ENCODE measurements at places on chromosomes 6 and 20. TPM values are rescaled to one million over a fixed set of nuclear protein-coding genes. Genes with fewer than 3 reads are reported as not detected.

DNA sequence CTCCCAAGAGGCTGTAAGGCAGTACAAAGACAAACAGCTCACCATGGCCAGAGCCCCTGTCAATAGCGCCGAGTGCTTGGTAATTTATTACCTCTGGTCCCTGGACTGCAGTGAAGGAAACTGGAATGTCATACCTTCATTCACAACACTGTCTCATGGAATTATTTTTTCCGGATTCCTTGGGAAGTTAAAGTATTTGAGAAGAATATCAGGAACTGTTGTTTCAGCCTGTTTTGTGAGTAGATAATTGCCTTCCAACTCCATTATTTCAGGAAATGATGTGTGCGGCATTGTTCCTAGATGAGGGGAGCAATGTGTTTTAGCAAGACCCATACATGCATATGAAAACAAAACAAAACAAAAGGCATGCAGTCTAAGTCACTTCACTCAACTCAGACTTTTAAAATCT, 64.0 kb downstream of the BLOC1S5 start:
- no peak overlapping the region for H3K27ac ChIP-seq
- no peak for DNase-seq
- H3K36me3 ChIP-seq: no peaks in the 10 kb centered on the region
- H3K4me3 ChIP-seq: no peak overlapping the region
- H3K27me3 ChIP-seq: no peaks in the 10 kb centered on the region

- no peaks in the 10 kb centered on the region for H3K27me3 ChIP-seq
- H3K27ac ChIP-seq: no peak overlapping the region
- H3K4me1 ChIP-seq: no peaks in the 10 kb centered on the region
- no peak for DNase-seq
Measured at GRCh38 chr6:97816526-97816925, 533.5 kb upstream of the MMS22L start.

DNA sequence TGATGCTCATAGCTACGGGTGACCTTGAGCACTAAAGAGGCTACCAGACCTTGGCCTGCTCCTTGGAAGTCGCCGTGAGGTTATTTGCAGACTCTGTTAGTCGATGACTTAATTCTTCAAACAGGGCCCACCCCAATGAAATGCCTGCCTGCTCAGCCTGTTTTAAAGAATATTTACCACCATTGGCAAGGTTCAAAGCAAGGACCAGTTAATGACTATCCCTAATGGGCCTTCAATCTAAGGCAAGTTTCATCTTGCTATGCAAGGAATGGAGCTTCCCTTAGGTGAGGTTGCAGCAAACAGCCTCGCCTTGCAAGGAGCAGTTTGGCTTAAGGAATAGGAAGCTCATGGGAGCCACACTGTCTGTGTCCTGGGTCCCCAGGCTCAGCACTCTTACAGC, 22.9 kb upstream of the SPO11 start:
- no peaks in the 10 kb centered on the region for H3K36me3 ChIP-seq
- no peaks in the 10 kb centered on the region for H3K27me3 ChIP-seq
- H3K4me1 ChIP-seq: no peaks in the 10 kb centered on the region
- H3K27ac ChIP-seq: no peak overlapping the region

DNA sequence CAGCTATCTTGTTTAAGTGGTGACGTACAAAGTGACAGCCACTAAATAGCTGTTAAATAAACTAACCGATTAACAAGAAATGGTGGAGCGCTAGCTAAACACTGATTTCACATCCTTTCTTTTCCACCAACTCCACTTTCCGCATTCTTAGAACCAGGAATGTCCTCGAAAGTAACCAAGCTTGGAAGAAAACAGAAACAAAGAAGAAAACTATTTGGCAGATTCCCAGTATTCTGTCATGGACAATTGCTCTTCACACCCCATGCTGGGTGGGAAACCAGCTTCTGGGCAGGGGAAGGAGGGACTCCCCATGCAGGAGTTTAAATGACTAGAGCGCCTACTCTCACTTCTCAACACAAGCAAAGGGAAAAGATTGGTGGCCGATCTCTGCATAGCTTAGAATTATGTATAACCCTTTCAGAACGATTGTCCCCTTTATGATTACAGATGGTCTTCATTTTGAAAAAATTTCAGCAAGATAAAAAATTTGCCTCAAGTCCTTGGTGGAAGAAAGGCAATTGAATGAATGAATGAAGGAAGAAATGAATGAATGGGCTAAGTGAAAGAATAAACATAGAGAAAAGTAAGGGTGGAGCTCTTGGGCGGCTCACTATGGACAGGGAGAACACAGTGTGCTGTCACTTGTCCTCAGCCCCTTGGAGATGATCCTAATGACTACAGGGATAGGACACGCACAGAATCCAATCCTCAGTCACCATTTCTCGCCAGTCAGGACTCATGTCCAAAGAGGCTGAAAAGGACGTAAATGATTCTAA, 148.7 kb upstream of the NEDD9 start:
- no peak overlapping the region for H3K4me3 ChIP-seq
- no peaks in the 10 kb centered on the region for H3K27me3 ChIP-seq
- H3K4me1 ChIP-seq: no peaks in the 10 kb centered on the region
- H3K27ac ChIP-seq: no peak overlapping the region
- no peaks in the 10 kb centered on the region for H3K36me3 ChIP-seq
- DNase-seq: no peak

- H3K27ac ChIP-seq: no peak overlapping the region
- H3K4me1 ChIP-seq: no peaks in the 10 kb centered on the region
- H3K4me3 ChIP-seq: no peak overlapping the region
- no peaks in the 10 kb centered on the region for H3K36me3 ChIP-seq
Measured at GRCh38 chr6:133699741-133700385, 189.1 kb upstream of the TCF21 start.

The NR2E1 gene
- 0.12 TPM for total RNA-seq

The MRPS10 gene
- 42.0 TPM for total RNA-seq

The MARCKS gene
- 32.7 TPM for total RNA-seq

The NFATC2 gene
- total RNA-seq: 6.5 TPM

GRCh38 chr6:168527451-168528210, 86.6 kb downstream of the SMOC2 start:
- no peaks in the 10 kb centered on the region for H3K36me3 ChIP-seq
- peaks cover 16% of the 10 kb centered on the region for H3K4me1 ChIP-seq
- H3K27me3 ChIP-seq: no peaks in the 10 kb centered on the region
- H3K4me3 ChIP-seq: no peak overlapping the region
- no peak for DNase-seq

GRCh38 chr6:37155394-37156312, 14.3 kb upstream of the PIM1 start:
- no peaks in the 10 kb centered on the region for H3K36me3 ChIP-seq
- no peak overlapping the region for H3K4me3 ChIP-seq
- H3K4me1 ChIP-seq: peaks cover 2% of the 10 kb centered on the region

The CST4 gene
- total RNA-seq: not detected

The EYA2 gene
- 17.2 TPM for total RNA-seq

GRCh38 chr20:19860737-19861136, 102.7 kb downstream of the RIN2 start:
- H3K27ac ChIP-seq: no peak overlapping the region
- H3K4me1 ChIP-seq: no peaks in the 10 kb centered on the region
- H3K27me3 ChIP-seq: no peaks in the 10 kb centered on the region
- H3K4me3 ChIP-seq: no peak overlapping the region

GRCh38 chr6:70549327-70549726, 17.4 kb upstream of the SDHAF4 start:
- DNase-seq: no peak
- H3K27ac ChIP-seq: no peak overlapping the region

The MYCT1 gene
- 3.4 TPM for total RNA-seq

DNA sequence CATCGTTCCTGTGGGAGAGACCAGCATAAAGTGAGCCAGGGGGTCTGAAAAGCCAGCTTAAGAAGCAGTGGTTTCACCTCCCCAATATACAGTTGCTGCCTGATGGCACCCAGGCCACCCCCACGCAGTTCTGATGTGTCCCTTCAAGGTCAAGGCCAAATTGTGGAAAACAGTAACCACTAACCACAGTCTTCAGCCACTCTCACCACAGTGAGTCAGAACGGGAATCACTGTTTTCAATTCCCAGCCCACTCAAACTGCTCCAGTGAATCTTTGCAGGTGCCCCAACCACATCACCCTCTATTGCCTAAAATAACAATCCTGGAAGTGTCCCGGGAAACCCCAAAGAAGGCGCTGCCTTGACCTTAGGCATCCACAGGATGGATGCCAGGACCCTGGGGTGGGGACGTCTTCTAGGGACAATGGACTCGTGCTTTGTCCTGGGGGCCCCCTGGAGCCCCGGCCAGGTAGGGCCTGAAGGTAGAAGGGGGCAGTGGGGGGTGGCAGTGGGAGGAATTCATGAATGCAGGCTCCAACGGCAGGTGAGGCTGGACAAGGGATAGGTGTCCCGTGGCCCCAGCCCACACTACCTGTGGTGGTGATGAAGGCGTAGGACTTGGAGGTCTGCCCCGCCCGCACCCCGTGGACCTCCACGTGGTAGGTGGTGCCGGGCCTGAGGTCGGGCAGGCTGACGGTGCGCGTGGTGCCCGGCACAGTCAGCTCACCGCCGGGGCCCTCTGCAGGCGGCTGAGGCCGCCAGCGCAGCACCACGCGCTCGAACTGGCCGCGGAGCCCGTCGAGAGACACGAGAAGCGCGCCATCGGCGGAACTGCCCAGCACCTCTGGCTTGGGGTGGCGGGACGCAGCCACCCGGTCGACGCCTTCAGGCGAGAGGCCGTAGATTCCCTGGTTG, 22.2 kb downstream of the TNXB start:
- no peaks in the 10 kb centered on the region for H3K36me3 ChIP-seq
- H3K4me1 ChIP-seq: peaks cover 37% of the 10 kb centered on the region
- peak overlapping the region; percentile 29 for H3K27ac ChIP-seq
- H3K4me3 ChIP-seq: peak overlapping the region; percentile 44
- H3K27me3 ChIP-seq: no peaks in the 10 kb centered on the region

DNA sequence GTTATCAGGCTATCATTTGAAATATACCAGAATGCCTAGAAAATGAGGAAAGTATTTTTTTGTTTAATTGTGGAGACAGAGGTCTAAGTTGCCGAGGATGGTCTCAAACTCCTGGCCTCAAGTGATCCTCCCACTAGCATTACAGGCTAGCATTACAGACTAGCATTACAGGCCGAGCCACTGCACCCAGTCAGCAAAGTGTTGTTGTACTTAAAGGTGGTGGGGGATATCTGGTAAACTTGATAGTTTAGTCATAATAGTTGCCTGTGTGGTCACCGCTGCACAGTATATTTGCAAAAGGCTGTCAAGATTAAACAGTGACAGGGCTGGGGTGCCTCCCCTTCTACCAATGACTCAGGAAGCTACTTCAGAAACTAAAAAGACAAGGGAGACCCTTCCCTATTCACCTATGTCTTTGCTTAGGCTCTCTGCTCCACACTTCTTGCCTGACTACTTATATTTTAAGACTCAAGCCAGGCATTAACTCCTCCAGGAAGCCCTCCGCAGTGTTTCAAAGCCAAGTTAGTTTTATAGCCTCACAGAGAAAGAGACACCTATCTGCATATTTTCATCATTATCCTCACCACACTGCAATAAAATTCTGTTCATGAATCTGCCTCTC, 3.1 kb upstream of the AKIRIN2 start:
- no peaks in the 10 kb centered on the region for H3K27me3 ChIP-seq
- no peaks in the 10 kb centered on the region for H3K36me3 ChIP-seq
- H3K27ac ChIP-seq: no peak overlapping the region
- peaks cover 6% of the 10 kb centered on the region for H3K4me1 ChIP-seq
- no peak overlapping the region for H3K4me3 ChIP-seq

The SUMO4 gene
- 4.6 TPM for total RNA-seq

All from testis (tissue), 5 donors.